ENCODE measurements at places on chromosomes 1 and 21. TPM values are rescaled to one million over a fixed set of nuclear protein-coding genes. Genes with fewer than 3 reads are reported as not detected.

Gene PLD5
- 0.22 TPM for total RNA-seq

DNA sequence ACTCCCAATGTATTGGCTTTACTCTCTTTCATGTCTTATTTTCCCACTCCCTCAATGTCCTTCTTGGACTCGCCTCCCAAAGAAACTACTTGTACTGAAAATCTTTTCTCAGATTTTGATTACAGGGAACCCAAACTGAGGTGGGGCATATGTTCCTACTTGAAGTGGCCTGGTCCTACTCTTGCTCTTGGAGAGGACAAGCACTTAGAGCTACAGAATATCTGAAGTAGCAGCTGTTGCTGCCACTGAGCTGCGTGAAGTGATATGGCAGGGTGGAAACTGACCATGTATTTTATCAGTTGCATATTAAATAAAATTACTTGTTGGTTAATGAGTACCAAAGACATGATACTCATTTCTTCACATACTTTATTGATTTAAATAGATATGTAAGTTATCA, 129.5 kb downstream of the TSEN15 start:
- no peak for DNase-seq

Gene NHLH1
- total RNA-seq = 0.47 TPM

Gene SERINC2
- total RNA-seq = not detected

GRCh38 chr21:17819877-17820229, 697 bp upstream of the C21orf91 start:
- DNase-seq = no peak

- DNase-seq = no peak
Measured at GRCh38 chr1:92879316-92879968, 47.6 kb downstream of the RPL5 start.

GRCh38 chr1:15347182-15347581, 62.5 kb upstream of the EFHD2 start:
- no peak for DNase-seq

DNA sequence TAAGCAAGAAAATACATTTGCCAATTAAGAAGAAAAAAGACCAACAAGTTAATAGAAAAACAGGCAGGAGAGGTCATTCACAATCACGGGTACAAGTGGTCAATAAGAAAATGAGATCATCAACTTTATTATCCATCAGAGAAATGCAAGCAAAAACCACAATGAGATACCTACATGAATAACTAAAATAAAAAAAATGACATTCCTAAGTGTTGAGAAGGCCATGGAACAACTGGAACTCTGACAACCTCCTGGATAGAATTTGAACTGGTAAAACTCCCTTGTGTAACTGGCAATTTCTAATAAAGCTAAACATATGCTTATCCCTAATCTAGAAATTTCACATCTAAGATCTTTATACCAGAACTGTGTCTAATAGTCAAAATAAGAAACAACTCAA, 135.4 kb upstream of the BACE2 start:
- DNase-seq = no peak

Measured in naive thymus-derived CD8-positive, alpha-beta T cell (primary cell).